A549 treated with dexamethasone at 1 μM for 4 hours (cell line): ENCODE measurements at places on chromosomes 12 and 14. TPM values are rescaled to one million over a fixed set of nuclear protein-coding genes. Genes with fewer than 3 reads are reported as not detected.

The COCH gene
- total RNA-seq: 21.4 to 25.7 TPM (median 23.9 TPM) in 5 replicates

The B4GALNT3 gene
- 0.49 to 0.74 TPM (median 0.52 TPM) in 5 replicates for total RNA-seq

The GALNT8 gene
- 0.02 TPM in 1 of 5 replicates, not detected in the others for total RNA-seq

The ZBTB1 gene
- 18.1 to 25.5 TPM (median 22.8 TPM) in 5 replicates for total RNA-seq

The TMEM229B gene
- total RNA-seq: 0.13 to 0.24 TPM (median 0.21 TPM) in 5 replicates
